Nucleus accumbens (tissue), 56 donors: ENCODE measurements at places on chromosomes 6 and 20.

DNA sequence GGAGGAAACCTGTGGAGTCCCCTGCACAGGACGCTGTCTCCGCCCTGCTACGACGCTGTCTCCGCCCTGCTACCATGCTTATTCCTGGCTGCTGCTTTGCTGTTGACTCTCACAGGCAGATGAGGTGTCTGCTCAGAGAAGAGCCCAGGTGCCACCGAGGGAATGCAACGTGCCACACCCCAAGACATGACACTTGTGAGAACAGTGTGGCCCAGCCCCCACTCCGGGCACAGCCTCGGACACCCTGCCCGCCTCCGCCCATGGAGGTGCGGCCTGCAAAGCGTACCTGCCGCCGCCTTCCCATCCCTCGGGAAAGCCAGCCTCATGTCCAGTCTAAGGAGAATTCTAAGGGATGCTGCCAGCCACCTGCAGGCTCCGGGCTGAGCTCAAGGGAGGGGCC is 15.6 kb upstream of the MRGBP start:
- no peak for DNase-seq

- no peak for DNase-seq
Measured at GRCh38 chr6:125533710-125534397, 215.6 kb upstream of the HEY2 start.

DNA sequence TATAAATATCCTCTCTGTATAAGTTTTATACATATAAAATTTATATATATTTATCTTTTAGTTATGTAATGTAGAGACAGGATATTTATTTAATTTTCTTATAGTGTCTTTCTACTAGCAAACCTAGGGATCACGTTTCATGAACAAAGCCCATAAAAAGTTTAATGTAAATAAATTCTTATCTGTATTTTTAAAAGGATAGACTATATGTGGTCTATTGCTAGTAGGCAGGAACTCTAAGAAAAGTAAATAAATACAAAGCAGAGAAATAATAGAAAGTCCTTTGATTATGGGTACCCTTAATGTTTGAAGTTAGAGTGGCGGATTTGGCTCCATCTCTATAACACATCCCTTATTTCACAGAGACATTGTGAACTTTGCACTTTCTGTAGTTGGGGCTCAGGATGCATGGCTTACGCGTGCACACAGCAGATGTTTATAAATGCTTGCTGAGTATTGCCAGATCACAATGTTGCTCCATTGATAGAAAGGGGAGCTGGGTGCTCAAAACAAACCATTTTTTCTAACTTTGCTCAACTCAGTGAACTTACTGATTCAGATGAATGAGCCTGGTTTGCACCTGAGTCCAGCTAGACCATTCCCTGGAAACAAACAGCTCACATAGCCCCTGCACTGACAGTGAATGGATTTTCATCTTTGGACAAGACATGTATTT is 179.1 kb downstream of the SYNE1 start:
- DNase-seq = no peak

DNA sequence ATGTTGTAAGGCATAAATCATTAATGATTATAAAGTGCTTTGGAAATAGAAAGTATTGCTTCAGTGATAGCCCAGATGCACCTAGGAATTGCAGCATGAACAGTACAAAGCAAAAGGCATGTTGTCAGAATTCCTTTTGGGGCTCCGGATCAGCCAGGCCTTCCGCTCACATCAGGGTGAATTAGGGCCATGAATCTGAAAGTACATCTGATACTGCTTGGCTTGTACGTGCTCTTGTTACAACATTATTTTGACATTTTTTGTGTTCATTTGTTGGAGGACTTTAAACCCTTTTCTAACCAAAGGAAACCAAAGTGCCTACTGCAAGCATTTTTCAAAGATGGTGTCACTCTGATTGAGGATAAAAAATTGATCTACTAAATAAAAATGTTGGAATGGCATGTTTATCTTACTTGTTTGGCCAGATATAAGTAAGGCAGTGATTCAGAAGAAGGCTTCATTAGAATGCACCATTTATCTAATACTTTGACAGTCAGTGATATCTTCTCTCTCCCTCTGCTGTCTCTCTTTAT is 1005.6 kb upstream of the FLRT3 start:
- DNase-seq = no peak

- no peak for DNase-seq
Measured at GRCh38 chr20:19807191-19807945, 49.3 kb downstream of the RIN2 start.

GRCh38 chr20:20856306-20856705 is 143.9 kb upstream of the RALGAPA2 start:
- no peak for DNase-seq

GRCh38 chr6:115796829-115797228 is 263.9 kb downstream of the FRK start:
- no peak for DNase-seq

GRCh38 chr6:84428300-84428907 is 201.0 kb upstream of the CEP162 start:
- no peak for DNase-seq

GRCh38 chr6:14784596-14785492 is 461.0 kb upstream of the JARID2 start:
- no peak for DNase-seq

DNA sequence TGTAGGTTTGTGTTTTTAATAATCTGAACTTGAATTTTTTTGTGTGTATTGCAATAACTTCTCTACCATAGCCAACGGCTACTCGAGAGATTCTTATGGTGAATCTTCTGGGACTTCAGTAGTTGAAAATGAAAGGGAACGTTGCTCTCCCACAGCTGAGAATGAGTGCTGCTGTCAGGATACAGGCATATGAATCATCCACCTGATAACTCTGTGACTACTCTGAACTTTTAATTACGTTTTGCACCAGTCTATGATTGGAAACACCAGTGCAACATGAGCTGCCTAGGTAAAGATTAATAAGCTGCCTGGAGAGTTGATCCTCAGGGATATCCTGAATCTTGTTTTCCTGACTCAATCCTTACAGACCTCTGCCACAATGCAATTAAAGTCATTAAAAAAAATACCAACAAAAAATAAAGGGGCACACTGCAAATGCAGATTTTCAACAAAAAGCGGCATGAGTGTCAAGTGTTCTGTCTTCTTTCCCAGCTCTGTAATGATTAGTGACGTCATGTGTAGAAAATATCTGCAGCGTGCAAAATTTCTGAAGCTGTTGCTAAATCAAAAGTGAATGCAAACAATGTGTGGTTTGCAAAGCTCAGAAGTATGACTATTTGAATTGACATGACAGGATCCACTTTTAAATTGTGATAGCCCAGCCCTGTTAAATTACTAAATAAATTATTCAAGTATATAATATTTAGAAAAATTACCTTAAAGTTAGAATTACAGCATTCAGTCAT is 432.2 kb downstream of the HTR1B start:
- no peak for DNase-seq

DNA sequence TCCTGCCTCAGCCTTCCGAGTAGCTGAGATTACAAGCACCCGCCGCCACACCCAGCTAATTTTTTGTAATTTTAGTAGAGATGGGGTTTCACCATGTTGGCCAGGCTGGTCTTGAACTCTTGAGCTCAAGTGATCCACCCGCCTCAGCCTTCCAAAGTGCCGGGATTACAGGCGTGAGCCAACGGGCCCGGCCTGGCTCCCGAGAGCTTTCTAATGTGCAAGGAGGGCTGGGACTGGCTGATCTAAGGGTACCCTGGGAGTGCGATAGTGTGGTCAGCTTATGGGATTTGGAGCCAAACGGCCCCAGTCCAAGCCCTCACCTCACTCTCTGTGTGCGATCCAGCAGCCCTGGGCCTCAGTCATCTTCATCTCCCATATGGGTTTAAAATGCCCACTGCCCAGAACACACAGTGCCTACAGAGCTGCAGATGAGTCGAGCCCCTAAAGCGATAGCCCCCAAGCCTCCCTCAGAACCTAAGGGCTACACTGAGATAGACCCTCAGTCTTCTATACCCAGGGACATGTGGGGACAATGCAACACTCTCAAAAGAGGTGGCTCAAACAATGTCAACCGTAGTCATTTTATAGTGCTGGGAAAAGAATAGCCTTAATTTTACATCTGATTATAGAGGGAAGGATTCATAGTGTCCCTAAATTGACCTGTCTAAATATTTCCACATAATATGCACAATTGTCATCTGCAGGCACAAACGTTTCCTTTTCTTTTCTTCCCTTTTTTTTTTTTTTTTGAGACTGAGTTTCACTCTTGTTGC is 50.1 kb downstream of the SSR1 start:
- DNase-seq = no peak

DNA sequence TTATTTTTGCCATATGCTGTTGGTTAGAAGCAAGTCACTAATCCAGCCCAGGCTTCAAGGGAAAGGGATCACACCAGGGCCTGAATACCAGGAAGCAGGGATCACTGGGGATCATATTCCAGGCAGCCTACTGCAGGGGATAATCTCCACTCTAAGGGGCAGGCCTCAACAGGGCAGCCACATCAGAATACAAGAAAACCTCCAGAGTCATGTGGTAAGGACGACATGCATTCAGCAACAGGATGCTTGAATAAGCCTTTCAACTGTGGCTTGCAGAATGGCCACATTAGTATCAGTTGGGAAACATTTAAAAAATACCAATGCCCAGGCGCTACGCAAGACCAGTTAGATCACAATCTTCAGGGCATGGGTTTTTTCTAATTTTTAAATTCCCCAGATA is 109.1 kb downstream of the LY86 start:
- no peak for DNase-seq

DNA sequence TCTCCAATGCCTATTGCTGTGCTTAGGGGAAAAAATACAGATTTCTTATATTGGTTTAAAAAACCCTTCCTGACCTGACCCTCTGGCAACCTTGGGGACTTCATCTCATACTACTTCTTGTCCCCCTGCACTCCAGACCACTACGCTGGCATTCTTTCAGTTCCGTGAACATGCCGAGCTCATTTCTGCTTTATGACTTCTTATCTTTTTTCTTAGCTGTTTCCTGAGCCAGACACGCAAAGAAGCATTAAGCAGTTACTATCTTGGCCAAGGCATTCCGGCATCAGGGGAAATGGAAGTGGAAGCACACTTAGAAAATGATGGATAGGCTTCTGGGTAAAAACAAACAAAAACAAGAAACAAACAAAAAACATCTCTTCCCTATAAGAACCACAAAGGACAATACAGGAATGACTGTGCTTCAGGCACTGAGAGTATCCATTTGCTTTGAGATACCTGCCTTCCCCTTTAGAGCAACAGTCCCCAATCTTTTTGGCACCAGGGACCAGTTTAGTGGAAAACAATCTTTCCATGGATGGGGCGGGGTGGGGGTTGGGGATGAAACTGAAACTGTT is 4.4 kb upstream of the CCDC28A start:
- DNase-seq = no peak

GRCh38 chr20:17767624-17768023 is 67.9 kb downstream of the BANF2 start:
- DNase-seq = no peak

- no peak for DNase-seq
Measured at GRCh38 chr20:23311947-23312506, 38.6 kb upstream of the NXT1 start.

DNA sequence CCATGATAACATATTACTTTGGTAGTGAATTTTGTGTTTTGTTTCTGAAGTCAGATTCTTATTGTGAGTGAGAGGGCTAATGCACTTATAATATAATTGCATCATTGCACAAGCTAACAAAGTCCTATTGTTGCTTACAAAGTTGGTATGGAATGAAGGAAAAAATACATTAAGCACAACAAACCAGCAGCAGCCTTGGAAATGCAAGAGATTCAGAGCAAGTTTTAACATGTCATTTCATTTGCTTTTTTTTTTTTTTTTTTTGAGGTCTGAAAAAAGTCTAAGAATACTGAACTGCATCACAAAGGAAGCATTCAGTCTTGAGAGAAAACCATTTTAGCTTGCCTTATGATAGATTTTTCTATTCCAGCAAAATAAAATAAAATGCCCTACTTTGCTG is 57.6 kb downstream of the PLCB4 start:
- no peak for DNase-seq

DNA sequence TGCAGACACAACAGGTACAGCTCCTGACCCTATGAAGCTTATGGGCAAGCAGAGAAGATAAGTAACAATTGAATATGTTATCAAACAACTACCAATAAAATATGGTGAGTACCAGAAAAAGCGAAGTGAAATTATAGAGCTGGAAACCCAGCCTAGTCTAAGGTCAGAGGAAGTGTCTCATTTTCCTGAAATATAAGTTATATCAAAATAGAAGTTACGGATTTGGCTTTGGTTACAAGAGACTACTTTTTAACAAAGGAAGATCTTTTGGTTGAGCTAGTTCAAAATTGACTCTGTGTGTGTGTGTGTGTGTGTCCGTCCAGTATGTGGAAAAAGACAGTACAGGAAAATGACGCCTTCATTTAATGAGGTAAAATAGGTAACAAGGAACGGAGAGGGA is 8.9 kb downstream of the STX11 start:
- no peak for DNase-seq

- no peak for DNase-seq
Measured at GRCh38 chr20:36974660-36975059, 23.2 kb upstream of the SAMHD1 start.

GRCh38 chr6:109527989-109528388 is 45.0 kb upstream of the ZBTB24 start:
- no peak for DNase-seq

DNA sequence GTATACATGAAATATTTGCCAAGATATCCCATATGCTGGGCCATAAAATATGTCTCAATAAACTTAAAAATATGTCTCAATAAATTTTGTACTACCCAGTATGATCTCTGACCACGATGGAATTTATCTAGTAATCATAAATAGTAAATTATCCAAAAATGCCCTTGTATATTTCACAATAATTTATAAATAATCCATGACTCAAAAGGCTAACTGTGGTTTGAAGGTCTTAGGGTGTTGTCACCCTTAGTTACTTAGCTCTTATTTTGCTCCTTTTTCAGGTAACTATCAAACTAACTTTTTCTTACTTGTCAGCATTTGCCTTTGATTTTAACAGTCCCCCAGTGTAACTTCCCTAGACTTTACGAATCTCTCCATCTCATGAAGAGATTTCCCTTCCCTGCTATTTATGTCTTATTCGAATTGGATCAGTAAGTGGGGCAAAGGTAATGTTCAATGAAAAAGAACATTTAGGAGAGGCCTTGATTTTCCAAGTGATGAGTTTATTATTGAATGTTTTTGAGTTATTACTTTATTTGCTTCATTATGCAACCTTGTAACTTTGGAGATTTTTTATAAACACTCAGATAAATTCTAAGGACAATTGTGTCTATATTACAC is 109.0 kb upstream of the THBS2 start:
- DNase-seq = no peak

- DNase-seq = no peak
Measured at GRCh38 chr6:35893246-35893645, 27.7 kb downstream of the SRPK1 start.

- no peak for DNase-seq
Measured at GRCh38 chr6:81075974-81076373, 676.5 kb downstream of the TENT5A start.

GRCh38 chr20:25867776-25868649 is 171.4 kb upstream of the ZNF337 start:
- DNase-seq = peak; percentile 65

DNA sequence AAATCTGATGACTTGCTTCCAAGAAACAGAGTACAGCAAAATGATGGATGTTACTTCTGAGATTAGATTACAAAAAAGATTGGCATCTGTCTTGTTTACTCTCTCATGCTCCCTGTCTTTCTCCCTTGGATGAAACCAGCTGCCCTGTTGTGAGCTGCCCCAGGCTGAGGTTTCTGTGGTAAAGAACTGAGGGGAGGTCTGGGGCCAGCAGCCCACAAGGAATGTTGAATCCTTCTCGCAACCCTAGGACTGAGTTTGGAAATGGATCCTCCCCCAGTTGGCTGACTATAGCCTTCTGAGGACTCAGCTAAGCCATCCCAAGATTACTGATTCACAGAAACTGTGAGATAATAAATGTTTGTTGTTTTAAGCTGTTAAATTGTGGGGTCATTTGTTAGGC is 5.6 kb upstream of the HECA start:
- no peak for DNase-seq
